Right lung (tissue), 10 donors: ENCODE measurements at places on chromosomes 2 and 18. TPM values are rescaled to one million over a fixed set of nuclear protein-coding genes. Genes with fewer than 3 reads are reported as not detected.

The GKN2 gene
- 1.5 TPM for polyA plus RNA-seq

The CPS1 gene
- polyA plus RNA-seq: 8.4 TPM

The TMEM200C gene
- polyA plus RNA-seq: 3.2 TPM

GRCh38 chr2:176852667-176853066, 359.9 kb upstream of the HNRNPA3 start:
- DNase-seq: no peak

DNA sequence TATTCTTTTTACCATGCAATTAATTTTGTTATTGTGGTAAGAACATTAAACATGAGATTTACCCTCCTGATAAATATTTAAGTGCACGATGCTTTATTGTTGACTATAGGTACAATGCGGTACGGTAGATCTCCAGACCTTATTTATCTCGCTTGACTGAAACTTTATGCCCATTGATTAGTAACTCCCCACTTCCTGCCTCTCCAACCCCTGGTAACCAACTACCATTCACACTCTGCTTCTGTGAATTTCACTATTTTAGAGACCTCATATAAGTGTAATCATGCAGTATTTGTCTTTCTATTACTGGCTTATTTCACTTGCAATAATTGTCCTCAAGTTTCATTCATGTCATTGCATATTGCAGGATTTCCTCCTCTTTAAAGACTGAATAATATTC, 195.7 kb upstream of the ID2 start:
- no peak for DNase-seq

GRCh38 chr18:6537475-6537874, 122.8 kb upstream of the L3MBTL4 start:
- DNase-seq: no peak

GRCh38 chr18:62596145-62597005, 73.5 kb downstream of the ZCCHC2 start:
- peak; percentile 20 for DNase-seq

DNA sequence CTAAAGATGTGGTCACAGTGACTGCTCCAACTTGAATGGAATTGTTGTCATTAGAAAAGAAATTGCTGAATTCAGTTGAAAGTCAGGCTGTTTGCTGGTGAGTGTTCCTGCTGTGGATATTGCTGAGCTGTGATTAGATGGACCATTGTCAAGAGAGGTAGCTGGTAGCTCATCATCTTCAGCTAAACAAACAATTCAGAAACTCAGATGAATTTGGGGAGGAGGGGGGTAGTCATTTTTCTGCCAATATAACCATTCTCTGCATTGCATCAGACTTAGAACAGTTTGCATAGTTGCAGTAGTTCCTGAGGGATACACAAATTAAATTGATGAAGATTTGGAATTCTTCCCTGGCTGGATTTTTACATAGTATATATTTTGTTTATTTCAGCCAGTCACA, 108.3 kb downstream of the MTCL1 start:
- no peak for DNase-seq

GRCh38 chr2:205176546-205176945, 505.8 kb upstream of the NRP2 start:
- no peak for DNase-seq

- no peak for DNase-seq
Measured at GRCh38 chr2:84741182-84741822, 139.6 kb downstream of the TRABD2A start.

DNA sequence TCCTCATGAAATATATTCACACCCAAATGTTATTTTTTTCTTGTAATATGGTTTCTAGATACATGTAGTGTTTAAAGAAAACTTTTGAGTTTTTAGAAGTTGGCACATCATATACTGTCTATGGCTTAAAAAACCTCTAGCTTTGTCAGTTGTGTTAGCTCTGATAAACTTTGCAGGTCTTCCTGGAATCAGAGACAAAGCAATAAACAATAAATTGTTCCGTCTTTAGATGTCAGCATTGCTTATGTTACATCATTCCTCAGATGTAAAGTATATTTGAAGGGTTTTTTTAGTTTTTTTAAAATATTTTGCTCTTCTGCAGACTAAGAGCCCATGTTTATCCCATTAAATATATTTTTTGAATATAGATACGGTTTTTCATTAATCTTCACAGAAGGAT, 145.1 kb downstream of the GPD2 start:
- DNase-seq: no peak

GRCh38 chr2:64453770-64454385, at the start of gene LGALSL:
LGALSL (plus strand) TSS chr2:64454162; CDS start chr2:64454546, 384 bp downstream.
- peak; percentile 83 for DNase-seq

DNA sequence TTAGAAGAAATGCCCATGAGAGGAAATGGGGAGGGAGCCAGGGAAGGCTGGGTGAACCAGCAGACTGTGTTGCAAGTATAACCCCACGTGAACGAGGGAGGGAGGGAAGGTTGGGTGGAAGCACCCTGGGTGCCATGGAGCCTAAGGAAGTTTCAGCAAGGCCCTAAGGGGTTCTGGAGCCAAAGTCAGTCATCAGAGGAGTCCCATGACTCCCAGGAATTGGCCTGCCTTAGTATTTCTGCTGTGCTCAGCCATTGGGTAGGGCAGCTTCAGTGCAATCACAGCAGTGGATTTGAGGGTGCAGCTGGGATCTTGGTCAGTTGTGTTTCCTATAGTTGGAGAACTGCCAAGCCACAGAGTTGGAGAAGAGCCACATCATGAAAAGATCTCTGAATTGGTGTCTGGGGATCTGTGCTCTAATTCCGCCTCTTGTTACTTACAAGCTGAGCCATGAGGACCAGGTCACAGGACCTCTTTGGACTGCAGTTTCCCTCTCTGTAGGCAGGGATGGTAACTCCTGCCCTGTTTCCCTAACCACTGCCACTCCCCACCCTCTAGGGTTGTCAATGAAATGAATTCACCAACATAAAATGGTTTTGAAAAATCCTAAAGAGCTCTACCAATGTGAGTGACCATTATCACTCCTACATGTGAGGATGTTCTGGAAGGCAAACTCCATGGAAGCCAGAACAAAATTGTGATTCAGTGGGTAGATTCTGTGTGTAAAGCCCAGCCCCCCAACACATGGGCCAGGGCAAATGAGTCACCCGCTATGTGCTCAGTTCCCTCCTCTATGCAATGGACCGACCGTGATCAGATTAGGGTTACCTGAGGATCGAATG, 108.9 kb downstream of the CLIP4 start:
- no peak for DNase-seq

DNA sequence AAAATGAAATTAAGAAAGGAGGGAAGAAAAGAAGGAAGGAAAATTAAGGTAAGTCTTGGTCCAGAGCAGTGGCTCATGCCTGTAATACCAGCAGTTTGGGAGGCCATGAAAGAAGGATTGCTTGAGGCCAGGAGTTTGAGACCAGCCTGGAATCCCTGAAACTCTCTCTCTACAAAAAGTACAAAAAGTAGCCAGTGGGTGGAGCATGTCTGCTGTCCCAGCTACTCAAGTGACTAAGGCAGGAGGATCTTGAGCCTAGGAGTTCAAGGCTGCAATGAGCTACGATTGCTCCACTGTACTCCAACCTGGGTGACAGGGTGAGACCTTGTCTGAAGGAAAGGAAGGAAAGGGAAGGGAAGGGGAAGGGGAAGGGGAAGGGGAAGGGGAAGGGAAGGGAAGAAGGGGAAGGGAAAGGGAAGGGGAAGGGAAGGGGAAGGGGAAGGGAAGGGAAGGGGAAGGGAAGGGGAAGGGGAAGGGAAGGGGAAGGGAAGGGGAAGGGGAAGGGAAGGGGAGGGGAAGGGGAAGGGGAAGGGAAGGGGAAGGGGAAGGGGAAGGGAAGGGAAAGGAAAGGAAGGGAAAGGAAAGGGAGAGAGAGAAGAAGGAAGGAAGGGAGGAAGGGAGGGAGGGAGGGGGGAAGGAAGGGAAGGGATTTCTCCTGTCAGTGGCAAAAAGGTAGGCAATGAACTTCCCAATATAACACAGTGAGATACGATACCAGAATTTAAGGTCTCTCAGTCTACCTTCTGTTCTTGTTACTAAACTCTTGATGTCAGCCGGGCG, 412.8 kb downstream of the CMPK2 start:
- DNase-seq: no peak

GRCh38 chr18:37364237-37364636, 201.4 kb downstream of the CELF4 start:
- DNase-seq: no peak

DNA sequence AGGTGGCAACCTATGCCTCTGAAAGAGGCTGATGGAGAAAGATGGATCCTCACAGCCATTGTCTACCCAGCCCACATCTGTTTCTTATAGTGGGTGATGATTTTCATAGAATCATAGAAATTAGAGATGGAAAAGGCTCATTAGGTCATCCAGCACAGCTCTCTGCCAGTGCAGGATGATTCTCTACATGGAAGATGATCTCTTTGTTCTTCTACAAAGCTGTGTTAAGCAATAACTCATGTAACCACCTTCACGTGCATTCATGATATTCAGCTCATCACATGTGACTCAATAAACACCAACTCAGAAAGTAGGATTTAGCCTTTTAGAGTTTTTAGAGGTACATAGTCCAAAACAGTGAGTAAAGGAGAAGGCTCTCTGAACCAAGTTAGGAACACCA, 539.4 kb upstream of the ID2 start:
- DNase-seq: no peak

GRCh38 chr2:136381245-136381644, 263.3 kb upstream of the CXCR4 start:
- no peak for DNase-seq
